ENCODE measurements at places on chromosomes 12 and 14.

DNA sequence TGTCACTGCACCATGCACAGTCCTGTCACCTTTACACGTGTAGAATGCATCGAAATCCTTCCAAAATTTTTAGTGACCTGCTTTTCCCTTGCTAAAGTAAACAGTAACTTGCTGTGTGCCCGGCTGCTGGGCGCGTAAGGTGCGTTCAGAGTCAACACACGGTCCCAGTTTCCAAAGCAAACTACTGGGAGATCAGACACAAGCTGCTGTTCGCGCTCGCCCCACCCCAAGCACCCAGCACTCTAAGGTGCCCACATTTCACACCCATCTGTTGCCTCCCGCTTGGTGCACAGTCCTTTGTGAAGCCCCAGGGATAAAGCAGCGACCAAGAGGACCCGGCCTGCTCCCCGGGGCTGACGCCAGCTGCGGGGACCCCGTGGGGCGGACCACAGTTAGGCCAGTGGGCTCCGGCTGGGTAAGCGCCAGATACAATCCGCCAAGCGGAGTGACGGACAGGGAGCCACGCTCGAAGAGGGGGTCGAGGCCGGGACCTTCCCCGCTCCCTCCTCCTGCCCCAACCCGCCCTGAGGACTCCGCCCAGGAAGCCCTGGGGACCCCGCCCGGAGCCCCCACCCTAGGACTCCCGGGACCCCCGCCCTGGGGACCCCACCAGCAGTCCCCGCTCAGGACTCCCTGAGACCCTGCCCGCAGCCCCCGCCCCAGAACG lies 633 bp downstream of the STX2 start:
- DNase-seq, result no peak

DNA sequence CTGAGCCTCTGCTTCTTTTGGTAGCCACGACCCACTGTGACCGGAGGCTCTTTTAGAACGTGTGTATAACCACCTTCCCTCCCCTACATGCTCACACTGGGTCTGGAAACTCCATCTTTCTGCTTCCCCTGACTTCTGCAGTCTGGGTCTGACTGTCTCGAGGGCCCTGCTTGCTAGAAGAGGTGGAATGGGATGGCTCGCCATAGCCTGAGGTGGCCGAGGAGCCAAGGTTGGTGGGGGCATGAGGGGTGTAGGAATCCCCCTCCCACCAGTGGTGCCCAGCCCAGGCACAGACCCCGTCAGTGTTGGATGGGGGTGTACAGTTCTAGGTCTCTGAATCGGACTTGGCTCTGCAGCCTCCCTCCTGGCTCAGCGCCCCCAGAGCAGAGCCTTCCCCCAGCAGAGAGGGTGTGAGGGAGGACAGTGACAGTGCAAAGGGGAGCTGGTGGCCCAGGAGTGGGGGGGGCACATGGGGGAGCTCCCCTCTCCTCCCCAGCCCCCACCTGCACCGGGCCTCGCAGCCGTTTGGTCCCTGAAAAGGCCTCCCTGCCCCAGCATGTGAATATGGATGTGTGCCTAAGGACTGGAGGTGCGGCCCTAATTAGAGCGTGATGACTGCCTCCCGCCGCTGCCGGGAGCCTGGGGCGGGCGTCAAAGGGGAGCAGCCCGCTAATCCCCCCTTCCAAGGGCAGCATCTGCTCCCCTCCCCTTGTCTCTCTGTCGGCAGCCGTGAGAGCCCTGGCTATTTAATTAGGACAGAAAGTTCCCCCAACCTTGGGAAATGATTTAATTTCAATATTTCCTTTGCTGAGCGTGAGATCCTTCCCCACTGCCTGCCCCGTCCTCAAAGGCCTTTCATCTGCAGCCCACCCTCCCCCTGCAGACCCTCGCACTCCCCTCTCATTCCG lies 196.2 kb upstream of the C14orf180 start:
- no peak for DNase-seq

DNA sequence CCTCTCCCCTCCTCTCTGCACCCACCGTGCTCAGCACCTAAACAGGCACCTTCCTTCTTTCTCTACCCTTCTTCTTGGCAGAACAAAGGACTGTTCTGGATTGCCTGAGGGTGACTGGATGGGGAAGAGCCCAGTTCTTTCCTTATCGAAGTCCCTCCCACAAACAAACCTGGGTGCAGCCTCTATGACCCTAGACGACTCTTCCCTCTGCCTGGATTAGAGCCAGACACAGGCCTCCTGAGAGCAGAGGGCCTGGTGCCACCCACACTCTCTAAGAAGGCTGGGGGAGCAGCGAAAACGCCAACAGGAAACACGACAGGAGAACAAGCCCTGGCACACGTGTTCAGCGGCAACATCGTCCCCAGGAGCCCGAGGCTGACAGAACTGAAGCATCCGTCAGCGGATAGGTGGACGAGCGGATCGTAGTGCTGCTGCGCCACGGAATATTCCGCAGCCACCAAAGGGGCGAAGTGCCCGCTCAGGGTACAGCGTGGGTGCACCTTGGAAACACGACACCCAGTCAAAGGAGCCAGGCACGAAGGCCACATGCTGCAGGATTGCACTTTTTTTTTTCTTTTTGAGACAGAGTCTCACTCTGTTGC lies 38.0 kb downstream of the RIMBP2 start:
- no peak for DNase-seq

DNA sequence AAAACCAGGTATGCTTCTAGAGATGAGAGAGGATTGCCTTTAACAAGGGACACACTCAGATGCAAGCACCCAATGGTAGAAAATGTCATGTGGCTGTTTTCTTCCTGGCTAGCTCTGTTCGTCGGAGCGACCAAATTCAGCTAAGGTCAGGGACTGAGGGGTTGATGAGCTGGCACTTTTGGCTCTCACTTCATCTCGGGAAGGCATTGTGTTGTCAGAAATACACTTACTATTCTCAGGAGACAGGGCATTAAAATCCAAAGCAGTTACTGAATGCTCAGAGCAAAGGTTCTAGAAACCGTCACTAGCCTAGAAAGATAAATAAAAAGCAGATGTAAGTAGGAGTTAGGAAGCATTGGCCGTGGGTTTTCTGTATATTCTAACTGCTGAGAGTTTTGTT lies 275.7 kb upstream of the SSTR1 start:
- DNase-seq, result no peak

DNA sequence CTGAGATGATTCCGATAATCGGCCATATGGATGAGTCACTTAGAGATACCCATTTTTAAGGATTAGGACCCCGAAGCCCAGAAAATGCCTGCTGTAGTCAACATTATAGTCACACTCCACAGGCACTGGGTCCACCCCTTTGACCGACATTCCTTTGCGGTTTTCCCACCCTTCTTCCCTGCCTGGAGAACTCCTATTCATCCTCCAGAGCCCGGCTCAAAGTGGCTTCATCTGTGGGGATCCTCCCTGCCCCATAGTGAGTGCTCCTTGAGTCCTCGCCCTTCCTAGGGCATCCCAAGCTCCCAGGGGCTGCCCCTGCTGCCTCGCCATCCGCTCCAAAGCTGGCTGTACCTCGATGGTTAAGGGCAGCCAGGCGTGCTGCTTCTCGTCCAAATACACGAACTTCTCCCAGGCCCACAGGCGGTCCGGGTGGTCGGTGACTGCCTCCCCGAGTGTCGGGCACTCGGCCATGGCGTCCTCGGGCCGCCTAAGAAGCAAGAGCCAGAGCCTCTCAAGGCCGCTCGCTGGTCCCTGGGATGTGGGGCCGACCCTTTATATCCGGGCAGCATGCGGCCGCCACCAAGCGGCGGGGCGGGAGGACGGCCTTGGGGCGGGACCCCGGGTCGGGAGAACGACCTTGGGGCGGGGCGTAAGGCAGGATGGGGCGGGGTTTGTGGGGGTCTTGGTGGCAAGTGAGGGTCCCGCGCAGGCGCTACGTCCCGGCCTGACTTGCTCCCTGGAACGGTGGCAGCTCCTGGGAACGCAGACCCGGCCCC lies at the start of gene TCL1A:
TCL1A (minus strand) TSS at position 530 of the 776 bp plus-strand sequence; CDS start at position 471, 59 bp downstream.
- no peak for DNase-seq

DNA sequence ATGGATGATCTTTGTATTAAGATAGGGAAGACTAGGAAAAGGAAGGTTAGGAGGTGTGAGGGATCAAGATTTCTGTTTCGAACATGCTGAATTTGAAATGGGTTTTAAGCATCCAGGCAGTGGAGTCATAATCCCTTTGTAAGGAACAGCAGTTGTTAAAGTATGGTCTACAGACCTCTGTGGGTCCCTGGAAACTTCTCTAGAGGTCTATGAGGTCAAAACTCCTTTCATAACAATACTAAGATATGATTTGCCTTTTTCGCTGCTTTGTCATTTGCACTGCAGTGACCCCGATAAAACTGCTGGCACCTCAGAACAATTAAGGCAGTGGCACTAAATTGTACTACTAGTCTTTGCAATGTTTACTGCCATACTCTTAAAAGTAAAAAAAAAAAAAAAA lies 1.5 kb downstream of the RAD51AP1 start:
- DNase-seq, result no peak

DNA sequence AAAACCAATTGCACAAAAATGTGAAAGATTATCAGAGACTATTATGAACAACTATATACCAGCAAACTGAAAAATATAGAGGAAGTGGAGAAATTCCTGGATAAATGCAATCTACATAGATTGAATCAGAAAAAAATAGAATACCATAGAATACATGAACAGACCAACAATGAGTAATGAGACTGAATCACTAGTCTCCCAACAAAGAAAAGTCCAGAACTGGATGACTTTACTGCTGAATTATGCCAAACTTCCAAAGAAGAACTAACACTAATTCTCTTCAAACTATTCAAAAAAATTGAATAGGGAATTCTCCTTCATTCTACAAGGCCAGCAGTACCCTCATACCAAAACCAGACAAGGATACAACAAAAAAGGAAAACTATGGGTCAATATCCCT lies 60.6 kb downstream of the GUCY2C start:
- no peak for DNase-seq

GRCh38 chr12:55842681-55843429 lies at the start of gene MMP19:
TSS of gene MMP19 (minus strand) at chr12:55842936. CDS start at chr12:55842830, 106 bp downstream.
- DNase-seq, result no peak

DNA sequence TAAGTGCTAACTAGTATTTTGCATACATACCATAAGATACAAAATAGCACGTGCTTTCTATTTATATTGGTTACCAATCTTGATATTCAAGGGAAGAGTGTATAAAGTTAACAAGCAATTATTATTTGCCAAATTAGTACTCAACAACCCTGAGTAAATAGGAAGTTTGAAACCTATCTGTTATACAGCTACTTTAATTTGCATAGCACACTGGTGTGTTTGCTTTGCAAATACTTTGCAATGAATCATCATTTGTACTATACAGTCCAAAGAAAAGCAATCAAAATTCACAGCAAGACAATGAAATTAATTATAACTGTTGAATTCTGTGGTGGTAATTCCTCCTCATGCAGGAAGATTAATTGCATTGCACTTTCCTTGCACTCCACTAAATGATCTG lies 469.1 kb downstream of the PRKD1 start:
- DNase-seq, result no peak

- DNase-seq, result no peak
Observed at GRCh38 chr12:93884794-93885460, 207.8 kb downstream of the CRADD start.

DNA sequence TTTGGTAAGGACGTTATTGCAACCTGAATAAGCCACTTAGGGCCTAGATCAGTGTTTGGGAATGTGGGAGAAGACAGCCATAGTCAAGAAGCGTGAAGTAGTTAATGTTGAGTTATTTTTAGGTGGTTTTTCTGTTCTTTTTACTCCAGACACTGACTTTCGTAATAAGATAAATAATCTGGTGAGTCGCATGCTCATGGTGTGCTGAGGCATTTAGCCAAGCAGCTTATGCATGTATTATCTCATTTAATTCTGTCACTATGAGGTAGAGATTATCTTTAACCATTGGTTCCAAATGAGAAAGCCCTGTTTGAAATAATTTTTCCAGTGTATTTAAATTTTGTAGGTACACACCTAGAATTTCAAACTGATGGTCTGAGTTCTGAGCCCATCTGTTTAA lies 67.3 kb downstream of the RCOR1 start:
- DNase-seq, result no peak

DNA sequence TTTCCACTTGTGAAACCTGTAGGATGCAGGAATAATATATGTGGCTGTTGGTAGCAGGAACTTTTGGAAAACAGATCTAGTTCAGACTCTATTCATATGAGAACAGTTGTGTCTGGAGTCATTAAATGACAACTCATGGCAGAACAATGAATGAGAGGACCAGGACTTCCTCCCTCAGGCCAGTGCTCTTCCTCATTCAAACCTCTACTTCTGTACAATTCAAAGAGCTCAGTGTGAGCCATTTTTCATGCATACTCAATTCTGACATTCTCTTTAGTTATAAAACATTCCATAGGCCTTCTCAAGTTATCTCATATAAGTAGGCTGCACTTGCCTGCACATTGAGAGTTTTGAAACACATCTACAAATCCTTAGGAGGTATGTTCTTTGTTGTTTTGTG lies 1526.6 kb upstream of the FLRT2 start:
- DNase-seq, result no peak

- no peak for DNase-seq
Observed at GRCh38 chr12:51434305-51434704, 9.7 kb downstream of the SLC4A8 start.

- DNase-seq, result no peak
Observed at GRCh38 chr14:71437870-71438269, 494.4 kb upstream of the RGS6 start.

DNA sequence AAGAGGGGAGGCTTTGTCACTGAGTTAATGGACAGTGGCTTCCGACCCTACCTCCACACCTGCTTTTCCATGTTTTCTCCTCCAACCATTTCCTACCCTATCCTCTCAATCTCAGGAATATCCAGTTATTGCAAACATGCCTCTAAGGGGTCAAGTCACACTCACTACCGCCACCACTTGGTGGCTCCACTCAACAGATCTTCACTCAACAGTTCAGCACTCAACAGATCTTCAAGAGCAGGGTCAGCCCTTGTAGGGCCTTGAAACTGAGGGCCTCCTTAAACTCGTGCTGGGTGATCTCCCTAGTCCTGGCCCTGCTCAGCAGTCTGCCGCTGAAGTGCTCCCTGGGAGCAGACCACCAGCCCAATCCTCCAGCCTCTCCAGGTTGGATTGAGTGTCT lies 14.2 kb downstream of the ZNF641 start:
- no peak for DNase-seq
